ENCODE measurements at places on chromosomes 3 and 15. TPM values are rescaled to one million over a fixed set of nuclear protein-coding genes. Genes with fewer than 3 reads are reported as not detected.
A peak's percentile ranks its signal among the peaks of the same experiment; 100 is the strongest.

GRCh38 chr3:111610189-111610588, 15.0 kb upstream of the ZBED2 start:
- ATAC-seq, result peak; percentile 54

DNA sequence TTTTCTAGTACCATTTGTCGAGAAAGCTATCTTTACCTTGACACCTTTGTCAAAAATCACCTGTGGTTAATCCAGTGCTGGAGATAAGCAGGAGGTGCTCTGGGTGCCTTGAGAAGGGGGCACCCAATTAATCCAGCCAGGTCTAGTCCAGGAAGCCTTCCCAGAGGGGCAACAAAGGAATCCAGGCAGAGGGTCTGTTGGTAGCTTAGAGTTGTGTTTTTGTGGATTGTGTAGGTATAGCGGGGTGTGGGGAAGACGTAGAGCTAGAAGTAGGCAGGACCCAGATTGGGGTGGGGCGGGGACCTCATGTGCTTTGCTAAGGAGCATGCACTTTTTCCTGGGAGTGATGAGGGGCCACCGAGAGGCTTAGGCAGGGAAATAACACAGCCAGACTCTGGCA, 6.0 kb upstream of the PIGZ start:
- no peak for ATAC-seq

DNA sequence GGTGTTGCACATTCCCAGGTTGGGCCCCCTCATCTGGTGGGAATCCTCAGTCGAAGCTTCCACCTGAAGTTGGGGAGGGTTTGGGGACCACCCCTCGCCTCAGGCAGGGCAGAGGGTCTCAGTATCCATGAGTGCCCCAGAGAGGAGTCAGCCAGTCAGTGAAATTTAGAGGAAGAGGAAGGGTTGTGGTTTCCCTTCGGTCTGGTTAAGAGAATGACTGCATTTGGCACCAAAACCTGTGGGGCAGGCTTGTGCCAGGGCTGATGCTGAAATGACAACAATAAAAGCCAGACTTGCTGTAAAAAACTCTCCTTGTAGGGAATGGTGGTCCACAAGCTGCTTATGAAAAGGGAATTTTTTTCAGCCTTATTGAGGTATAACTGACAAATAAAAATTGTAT, 22.6 kb downstream of the LMCD1 start:
- peak; percentile 66 for ATAC-seq

DNA sequence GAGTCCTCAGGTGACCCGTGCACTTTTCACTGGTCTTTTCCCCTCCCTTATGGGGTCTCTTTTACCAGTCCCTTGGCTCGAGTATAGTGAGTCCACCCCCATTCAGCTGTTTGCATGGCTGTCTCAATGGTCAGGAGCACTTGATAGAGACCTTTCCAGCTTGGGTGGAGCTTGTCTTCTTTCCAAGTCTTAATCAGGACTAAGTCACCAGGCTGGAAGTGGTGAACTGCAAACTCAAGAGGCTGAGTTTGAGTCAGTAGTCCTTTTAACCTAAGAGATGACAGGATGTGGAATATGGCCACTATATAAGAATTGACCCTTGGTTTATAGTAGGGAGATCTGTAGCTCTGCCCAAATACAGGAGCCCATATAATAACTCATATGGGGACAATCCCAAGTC, 279.7 kb downstream of the PYDC2 start:
- ATAC-seq, result no peak

DNA sequence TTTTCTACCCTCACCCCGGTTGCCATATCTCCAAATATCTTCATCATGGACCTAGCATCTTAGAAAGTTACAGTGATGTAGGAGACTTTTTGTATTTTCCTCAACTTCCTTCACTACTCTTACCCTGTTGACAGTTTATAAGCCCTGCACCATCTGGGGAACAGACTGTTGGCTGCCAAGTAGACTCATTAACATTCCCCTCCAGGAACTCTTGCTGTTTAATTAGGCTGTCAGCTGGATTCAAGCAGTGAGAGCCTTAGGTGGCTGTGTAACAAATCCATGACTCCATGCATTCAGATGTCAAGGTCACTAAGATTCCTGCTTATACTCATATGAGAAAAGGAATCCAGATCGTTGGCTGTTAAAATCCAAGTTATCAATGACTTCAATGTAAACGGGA, 198.3 kb downstream of the NAALADL2 start:
- no peak for ATAC-seq

Gene PLA2G4B
- total RNA-seq, result 2.7 TPM

Gene CLDN16
- not detected for total RNA-seq
